Stimulated activated CD8-positive, alpha-beta memory T cell treated with anti-CD3 and anti-CD28 coated beads, Interleukin-7, amount 100 ng/mL, for 24 hours (primary cell): ENCODE measurements at places on chromosomes 2 and 18.

- no peak for DNase-seq
These were observed 1.4 kb upstream of the IHH start for GRCh38 chr2:219062081-219062480.

- DNase-seq = no peak
These were observed 63.4 kb downstream of the GYPC start for GRCh38 chr2:126719191-126719832.

DNA sequence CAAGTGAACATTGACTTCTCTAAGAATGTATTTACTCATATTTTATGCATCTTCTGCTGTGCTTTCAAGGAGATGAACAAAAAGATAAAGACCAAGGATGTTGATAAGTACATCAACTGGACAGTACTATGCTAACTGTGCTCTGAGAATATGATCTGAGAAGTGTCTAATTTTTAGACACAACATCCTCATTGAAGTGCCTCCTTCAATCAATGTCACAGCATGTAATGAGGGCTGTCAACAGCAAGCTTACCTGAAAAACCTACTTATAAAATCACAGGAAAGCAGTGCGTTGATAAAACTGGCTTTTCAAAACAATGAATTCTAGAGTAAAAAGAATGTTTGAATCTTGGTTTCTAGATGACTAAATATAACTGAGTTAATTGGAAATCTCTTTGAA lies 452.9 kb upstream of the DSEL start:
- no peak for DNase-seq

DNA sequence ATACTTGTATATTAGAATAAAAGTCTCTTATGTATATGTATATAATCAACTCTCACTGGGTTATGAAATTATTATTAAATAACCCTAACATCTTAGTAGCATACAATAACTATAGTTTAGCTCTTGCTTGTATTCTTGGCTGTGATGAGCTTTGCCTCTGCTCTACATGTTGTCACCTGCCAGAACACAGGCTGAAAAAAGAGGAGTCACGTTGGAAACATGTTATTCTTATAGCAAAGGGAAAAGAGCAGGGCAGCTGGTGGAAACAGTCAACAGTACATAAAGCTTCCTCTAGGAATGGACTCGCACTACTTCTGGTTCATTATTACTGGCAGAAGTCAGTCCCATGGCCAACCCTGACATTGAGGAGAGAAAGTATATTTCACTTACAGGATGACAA lies 362.0 kb upstream of the KYNU start:
- no peak for DNase-seq

DNA sequence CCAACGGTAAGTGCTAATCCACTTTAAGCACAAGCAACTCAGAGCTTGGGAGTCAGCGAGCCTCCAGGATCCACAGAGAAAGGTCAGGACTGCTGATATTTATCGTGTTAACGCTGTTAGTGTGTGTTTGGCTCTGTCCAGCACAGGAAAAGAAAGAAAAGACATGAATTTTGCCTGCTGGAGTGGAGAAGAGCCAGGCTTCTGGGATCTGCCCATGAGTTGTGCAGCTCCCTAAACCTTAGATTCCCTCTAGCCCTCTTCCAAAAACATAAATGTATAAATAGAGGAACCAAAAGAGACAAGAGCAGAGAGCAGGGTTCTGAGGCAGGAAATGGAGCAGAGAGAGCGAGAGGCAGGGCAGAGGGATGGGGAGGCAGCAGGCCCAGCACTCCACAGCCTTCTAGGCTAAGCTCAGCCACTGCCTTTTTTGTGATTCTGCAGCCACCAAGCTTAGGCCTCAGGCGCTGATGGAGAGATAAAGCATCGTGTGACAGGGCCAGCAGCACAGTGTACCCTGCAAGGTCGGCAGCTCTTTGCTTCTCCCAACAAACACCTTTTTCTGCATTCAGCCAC lies 14.5 kb upstream of the MAT2A start:
- no peak for DNase-seq

DNA sequence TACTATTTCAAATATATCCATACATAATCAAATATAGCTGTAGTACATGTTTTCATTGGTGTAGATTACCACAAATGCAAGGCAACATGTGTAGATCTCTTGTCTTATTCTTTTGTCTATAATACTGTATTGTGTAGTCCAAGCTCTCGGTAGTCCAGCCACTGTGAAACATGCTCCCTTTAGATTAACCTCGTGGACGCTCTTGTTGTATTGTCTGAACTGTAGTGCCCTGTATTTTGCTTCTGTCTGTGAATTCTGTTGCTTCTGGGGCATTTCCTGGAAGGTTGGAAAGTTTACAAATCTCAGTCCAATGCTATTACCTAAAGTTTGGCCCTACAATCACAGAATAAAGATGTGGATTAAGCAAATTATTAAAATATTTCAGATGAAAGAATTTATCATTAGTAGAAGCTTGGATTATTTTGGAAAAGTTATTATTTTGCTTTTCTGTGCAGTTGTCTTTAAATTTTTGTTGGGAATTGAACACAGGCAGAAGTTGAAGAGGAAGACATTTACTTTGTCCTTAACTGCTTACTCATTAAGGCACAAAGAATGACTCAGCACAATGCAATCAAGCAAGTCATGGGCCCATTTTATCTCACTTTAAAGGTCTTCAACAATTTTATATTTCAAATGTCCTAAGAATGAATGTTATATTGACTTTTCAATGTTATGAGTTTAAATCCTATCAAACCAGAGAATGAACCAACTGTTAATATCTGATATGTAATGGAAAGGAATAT lies 103.4 kb upstream of the CAVIN2 start:
- DNase-seq = no peak

- no peak for DNase-seq
These were observed 107.1 kb downstream of the EVA1A start for GRCh38 chr2:75453384-75454240.

DNA sequence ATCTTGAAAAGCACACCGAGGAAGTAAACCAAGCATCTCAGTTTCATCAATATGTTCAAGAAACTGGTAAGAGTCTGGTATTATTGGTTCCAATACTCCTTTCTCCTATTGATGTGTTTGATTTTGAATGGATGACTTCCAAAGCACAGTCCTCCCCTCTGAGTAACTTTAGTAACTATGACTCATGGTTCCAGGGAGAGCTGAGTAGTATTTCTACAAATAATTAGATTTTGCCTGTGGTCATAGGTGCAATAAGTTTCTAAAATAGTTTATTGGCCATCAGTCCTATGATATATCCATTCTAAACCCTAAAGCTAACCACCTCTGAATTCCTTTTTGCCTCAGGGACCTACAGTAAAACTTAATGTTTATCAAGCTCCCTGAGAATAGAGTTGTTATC lies 352.4 kb downstream of the XIRP2 start:
- DNase-seq = no peak

- DNase-seq = no peak
These were observed 43.5 kb downstream of the CYP27C1 start for GRCh38 chr2:127176371-127177311.

DNA sequence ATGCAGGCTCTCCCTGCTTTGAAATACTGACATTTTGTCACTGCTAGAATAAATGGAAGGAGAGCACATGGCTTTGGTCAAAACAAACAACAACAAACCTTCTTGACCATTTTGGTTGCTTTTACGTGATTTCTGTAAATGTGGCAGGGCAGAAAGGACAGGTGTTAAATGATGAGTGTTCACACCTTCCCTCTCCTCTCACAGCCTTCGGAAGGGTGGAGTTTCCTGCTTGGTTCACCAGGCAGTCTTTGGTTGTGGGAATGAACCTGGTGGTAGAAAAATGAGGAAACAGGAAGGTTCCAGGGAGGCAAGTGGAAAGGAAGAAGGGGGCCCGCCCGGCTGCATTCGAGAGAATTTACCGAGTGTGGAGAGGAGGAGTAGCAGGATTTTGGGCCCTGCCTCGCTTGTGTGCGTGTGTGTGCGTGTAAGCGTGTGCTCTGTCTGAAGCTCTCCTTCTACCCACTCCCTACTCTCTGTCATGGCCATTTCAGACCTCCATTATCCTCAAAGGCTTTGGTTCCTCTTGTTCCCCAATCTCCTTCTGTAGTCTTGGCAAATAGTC lies 23.7 kb upstream of the SPP2 start:
- no peak for DNase-seq

GRCh38 chr2:132252191-132252893 lies 90.6 kb upstream of the ANKRD30BL start:
- no peak for DNase-seq

DNA sequence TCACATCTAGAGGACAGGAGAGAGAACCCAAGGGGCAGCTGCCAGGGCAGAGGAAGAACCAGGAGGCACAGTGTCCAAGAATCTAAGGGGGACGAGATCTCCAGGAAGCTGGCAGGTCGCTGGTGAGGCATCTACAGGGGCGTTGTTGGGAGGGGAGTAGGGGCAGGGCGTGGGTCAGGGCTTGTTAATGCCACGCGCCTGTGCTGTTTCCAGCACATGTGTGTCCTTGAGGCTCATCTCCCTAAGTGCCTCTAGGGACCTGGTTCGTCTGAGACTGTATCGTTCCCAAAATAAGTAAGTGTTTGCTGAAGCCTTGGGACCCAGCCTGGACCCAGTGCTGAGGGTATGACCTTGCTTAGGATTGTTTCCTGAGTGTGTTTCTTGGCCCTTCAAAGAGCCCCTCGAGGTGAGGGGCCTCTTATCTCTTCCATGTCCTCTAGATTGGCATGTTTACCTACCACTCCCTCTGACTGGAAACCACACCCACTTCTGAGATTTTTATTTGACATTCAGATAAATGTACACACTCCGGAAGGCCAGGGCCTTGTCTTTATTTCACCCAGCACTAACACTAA lies 22.2 kb downstream of the HK2 start:
- no peak for DNase-seq

- no peak for DNase-seq
These were observed 64.3 kb downstream of the BABAM2 start for GRCh38 chr2:27954771-27955383.

GRCh38 chr2:46032996-46033395 lies 264.2 kb upstream of the EPAS1 start:
- DNase-seq = no peak

GRCh38 chr2:47237375-47238334 lies 82.5 kb upstream of the STPG4 start:
- DNase-seq = no peak

GRCh38 chr2:178997477-178997876 lies 52.5 kb downstream of the CCDC141 start:
- no peak for DNase-seq

DNA sequence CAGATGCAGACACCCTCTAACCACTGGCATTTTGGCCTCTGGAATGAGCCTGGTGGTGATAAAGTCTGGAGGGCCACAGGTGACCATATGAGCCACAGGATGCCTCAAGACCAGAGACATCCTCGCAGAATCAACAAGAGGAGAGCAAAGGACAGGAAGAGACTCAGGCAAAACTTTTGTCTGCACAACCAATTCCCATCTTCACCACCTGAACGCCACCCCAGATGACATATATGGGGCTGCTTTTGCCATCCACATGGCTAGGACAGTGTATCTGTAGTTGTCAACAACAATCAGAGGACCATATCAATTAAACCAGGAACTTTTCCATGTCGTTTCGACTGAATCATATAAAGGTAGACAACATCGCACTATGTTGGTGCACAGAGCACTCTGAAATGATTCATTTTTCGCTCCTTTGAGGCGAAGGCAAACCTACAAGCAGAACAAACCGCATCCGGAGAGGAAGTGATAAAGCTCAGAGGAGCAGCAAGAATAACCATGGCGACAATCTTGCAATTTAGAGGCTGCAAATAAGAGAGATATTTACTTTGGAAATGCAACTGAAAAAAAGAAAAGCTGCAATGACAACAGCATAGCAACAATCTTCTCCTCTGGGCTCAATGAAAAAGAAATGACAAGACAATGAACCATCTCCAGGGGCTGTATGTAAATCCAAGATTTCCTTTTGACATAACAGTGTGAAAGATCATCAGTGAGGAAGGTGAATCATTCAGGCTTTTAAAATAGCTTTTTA lies 204.5 kb downstream of the ARL4C start:
- no peak for DNase-seq

GRCh38 chr18:23380001-23380550 lies 73.0 kb upstream of the RIOK3 start:
- DNase-seq = no peak

- no peak for DNase-seq
These were observed 12.5 kb upstream of the HRH4 start for GRCh38 chr18:24447961-24448360.

- no peak for DNase-seq
These were observed 22.0 kb upstream of the DNMT3A start for GRCh38 chr2:25363733-25364132.

DNA sequence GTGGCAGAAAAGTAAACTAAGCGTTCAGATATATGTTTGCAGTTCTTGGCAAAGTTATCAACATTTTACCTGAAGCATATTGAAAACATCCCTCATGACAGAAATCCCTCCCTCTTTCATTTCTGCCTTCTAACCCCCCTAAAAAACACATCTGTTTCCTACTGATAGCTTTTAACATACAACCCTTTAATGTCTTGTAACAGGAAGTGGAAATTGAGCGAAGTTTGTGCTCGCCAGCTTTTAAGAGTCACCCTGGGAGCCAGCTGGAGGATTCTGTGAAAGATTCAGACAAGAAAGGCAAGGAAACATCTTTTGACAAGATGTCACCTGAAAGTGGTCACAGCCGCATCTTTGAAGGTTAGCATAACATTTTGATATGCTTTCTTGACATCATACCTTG lies 247.4 kb downstream of the XIRP2 start:
- DNase-seq = no peak

DNA sequence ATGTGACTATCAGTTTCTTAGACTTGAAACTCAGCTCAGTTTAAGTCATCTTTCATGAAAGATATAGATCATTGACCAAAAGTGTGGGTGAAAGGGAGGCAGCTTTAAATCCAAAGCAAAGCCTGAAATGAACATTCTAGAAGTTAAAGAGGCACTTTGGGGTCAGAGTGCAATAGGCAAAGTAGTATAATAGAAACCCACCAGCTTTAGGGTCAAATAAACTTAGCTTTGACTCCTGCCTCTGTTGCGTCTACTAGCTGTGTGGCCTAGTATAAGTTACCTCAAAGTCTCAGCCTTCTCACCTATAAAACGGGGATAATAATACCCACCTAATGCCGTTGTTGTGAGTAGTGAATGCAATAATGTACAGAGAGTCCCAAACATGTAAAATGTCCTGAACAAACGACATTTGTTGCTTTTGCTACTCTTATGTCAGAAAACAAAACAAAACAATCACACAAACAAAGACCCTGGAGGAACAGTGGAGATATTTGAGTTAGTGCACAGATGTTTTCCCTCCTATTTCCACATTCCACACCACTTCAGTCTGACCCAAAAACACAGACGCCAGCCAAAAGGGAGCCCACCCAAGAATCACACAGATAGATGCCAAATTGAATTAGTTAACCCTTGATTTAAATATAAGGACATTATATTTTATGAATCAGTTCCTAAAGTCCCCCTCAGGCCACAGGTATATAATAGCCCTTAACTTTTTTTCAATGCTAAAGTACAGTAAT lies 657.0 kb downstream of the ARHGAP15 start:
- DNase-seq = no peak

DNA sequence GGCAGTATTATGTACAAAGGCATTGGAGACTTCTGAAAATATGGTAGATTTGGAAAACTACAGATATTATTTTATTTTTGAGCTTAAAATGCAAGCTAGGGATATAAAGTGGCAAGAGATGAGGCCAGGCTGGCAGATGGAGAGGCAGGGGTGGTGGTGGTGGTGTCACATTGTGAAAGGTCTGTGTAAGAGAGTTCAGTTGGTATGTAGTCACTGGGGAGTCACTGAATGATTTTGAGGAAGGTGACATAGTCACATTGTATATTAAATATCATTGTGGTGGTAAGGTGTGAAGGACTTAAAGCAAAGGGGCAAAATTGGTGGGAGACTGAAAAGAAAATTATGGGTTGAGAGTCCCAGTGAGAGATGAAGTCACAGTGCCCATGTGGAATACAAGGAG lies 82.5 kb downstream of the DIS3L2 start:
- DNase-seq = no peak
